ENCODE measurements at places on chromosomes 2 and 18.

DNA sequence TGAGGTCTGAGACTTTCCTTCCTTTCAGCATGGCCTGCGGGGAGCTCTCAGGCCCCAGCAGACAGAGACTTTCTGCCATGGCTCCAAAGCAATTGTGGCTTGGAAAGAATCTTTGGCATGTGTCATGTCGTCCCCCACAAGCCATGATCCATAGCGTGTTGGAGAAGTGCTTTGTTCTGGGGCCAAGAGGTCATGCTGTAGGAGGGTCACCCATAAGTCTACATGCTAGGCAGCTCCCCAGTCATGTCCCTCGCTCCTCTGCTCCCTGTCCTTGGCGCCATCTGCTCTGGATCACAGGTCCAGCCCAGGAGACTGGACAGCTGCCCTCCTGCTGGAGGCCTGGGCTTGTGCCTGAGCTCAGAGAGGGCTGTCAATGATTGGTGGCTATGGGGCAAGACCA, 78.8 kb upstream of the LCLAT1 start:
- DNase-seq = no peak

DNA sequence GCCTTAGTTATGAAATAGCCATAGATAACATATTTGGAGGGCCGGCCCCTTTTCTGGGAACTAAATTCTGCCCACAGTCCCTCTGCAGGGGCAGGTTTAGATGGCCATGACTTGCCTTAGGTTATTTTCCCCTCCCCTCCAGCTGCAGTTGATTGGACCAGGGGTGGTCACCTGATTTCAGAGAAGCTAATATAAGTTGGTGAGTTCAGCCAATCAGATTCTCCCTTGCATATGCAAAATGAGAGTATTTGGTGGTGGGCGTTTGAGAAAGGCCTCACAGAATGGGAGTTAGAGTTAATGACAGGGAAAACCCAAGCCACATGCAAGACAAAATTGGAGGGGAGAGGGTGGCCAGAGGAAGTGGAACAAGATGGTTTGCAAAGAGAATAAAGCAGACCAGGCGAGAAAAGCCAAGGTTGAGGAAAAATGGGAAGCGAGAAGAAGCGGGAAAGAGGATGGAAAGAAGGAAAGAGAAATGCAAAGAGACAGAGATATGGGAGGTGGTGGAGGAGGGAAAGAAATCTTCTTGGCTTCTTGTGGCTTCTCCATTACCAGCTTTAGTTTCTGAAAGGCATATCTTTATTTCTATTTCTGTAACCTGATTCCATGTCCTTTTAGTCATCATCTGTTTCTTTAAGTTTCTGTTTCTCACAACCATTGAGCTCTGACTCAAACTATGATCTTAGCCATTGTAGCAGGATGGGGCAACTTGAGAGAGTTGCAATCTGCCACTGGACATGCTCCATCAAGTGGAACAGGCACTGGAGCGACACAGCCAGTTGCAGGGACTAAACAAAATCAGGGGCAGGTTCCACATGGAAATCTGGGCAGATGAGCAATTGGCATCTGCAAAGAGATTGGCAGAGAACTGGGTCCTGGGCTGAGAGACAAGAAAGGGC, 108.1 kb upstream of the SIX3 start:
- no peak for DNase-seq

DNA sequence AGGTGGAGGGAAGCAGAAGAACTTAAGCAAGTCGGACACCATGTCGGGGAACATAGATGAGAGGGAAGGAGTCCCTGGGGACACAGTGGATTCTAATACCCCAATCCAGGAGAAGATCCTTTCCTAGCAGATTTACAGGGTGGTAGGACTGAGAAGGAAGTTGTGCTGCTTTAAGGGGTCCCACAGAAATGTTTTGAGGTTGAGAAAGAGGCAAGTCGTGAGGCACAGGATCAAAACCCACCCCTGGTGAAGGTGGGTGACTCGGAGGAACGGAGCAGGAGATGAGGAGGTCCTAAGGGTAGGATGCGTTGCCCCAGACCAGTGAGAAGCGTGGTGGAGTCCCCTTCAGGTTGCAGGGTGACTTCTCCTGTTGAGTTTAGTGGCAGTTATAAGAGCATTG, 32.7 kb downstream of the DCDC2C start:
- DNase-seq = no peak

DNA sequence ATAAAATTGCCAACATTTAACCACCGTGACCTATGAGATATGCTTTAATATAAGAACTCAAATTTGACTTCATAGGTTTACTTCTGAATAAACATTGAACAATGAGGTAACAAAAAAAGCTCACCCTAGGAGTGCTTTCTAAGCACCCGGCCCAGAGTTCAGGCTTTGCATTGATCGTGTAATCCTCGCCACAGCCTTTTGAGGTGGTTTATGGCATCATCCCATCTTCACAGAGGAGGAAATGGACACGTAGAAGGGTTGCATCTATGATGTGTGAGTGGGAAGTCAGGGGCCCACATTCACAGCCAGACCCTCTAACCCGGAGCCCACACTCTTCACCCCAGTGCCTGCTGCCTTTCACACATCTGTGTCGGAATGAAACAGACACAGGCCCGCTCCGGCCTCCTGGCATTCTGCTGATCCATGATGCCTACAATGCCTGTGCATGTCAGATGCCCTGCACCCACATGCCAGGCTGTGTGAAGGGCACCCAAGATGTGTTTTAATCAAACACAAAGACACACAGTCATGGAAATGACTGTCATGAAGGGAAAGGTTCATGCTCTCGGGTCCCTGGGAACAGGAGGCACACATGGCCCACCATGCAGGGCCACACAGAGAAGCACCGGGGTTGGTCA, 48.6 kb upstream of the RPL31 start:
- no peak for DNase-seq

- DNase-seq = peak; percentile 98
These were observed 62.2 kb upstream of the RTN4 start for GRCh38 chr2:55112229-55113031.

DNA sequence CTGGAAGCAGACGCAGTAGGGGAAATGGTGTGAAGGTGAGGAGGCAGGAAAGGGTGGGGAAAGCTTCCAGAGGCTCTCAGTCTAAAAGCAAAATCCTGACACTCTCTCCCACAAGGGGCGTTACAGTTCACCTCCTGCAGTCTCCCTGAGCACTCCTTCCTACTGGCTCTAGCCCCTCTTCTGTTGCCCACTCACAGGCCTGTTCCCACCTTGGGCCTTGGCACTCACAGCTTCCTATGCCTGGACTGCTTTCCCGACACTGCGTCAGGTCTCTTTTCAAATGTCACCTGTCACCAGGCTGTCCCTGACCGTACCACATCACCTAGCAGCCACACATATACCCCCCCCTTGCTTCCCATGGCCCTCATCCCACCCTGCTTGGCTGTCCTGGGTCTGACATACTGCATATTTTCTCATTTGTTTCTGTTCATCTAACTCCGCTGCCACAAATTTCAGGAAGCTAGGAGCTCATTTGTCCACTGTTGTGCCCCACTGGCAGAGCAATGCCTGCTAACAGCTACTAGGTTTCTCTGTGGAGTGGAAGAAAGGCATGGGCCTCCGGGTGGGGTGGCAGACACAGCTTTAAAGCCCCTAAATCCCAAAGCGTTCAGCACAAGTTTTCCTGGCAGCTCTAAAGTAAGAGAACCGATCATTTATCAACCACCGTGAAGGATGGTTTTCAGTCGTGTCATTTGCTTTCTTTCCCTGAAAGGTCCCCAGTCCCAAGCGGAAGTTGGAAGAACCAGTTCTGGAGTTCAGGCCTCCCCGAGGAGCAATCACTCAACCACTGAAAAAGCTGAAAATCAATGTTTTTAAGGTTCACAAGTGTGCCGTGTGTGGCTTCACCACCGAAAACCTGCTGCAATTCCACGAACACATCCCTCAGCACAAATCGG, 118.8 kb downstream of the ZNF532 start:
- no peak for DNase-seq

DNA sequence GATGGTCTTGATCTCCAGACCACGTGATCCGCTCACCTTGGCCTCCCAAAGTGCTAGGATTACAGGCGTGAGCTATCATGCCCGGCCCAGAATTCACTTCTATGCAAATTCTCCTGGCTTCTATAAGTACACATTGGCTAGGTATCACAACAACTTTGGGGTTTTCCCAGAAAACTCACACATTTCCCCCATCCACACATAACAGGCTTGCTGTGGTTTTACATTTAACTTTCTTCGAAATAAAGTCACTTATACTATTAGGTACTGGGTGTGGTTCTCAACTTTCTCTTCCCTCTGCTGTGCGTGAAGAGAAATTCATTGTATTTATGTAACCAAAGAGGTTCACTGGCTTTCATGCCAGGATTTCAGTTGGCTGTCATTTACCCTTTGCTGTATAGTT, 439.4 kb upstream of the CWC22 start:
- DNase-seq = no peak

DNA sequence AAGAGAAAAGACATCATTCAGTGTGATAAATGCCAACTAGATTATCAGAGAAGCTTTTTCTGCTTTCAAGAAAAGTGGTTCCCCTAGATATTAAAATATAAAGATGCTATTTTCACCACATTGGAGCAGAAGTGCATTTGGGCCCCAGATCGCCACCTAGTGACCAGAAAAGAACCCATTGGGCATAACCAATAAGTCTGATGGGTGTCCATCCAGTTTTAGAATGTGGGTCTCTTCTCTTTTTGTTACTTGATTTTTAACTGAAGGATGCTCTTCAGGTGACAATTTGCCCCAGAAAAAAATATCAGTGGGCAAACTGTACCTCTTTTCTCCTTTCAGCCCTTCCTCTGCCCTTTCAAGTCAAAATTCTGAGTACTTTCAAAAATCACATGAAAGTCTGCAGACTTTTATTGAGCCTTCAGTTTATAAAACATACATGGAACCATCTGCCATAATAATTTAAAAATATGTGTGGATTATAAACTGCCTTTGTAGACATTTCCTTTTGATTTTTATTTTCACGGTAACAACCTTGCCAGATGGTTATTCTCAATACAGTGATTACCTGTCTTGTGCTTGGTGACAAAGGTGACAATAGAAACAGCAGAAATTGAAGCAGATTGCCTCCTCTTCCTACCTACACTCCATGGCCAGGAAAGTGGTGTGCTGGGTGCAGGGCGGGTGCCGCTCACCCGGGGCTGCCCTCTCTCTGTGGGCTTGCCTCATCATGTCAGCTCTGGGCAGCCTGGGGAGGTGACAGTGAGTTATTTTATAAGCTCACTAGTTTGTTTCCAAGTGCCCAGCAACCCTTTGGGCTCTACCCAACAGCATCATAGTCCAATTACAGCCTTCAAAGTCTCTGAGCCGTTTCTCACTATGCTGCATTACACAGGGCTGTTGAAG, 124.5 kb downstream of the DCDC2C start:
- no peak for DNase-seq

Data from posterior cingulate gyrus (tissue), 11 donors.